Head of caudate nucleus (tissue), 42 donors: ENCODE measurements at places on chromosomes 6 and 20.

DNA sequence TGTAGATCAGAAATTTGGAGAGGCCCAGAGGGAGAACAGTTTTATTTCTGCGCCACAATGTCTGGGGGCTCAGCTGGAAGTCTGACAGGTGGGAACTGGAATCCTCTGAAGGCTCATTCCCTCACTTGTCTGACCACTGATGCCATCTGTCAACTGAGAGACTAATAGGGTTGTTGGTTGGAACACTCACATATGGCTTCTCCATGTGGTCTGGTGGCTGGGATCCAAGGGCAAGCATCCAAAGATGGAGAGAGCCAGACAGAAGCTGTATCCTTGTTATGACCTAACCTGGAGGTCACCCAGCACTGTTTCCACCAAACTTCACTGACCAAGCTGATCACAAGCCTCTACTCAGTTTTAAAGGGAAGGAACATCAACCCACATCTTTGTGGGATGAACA, 117.9 kb upstream of the AKAP12 start:
- DNase-seq: no peak

DNA sequence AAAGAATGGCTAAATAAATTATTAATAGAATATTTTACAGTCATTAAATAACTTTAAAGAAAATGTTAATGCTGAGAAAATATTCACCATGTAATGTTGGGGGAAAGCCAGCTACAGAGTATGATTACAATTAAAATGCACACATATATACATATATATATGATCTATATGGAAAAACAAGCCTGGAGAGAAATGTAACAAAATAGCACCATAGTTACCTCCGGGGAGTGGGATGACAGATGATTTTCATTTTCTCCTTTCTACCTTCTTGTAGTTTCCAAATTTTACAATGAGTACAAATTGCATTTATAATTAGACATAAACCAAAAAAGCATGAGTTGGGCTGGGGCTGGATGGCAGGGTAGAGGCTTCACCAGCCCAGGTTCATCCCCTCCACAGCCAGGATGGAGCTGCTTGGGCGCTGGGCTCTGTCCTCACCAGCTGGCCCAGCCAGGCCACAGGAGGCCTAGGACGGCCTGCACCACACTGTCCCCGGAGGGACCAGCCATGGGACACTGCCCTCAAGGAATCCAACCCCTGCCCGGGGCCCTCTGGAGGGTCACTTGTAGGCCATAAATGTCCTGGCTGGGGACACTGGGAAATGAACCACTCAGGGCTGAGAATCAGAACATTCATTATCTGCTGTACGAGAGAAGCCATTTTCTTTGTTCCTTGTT, 10.3 kb downstream of the C20orf203 start:
- DNase-seq: no peak

DNA sequence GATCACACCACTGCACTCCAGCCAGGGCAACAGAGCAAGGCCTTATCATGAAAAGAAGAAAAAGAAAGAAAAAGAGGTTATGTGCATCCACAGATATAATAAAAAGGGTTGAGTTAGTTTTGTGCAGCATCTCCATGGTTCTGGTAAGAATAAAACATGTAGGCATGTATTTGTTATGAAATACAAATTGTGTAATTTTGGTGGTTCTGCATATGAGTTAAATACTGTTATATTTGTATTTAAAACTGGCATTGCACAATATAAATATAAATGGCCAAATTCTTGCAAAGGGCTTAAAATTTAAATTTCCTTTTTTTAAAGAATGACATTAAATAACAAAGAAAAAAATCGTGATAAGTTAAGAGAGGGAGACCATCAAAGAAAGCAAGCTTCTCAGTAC, 159.1 kb upstream of the PREP start:
- DNase-seq: no peak

- DNase-seq: peak; percentile 18
These were observed 363.9 kb downstream of the PREX1 start for GRCh38 chr20:48463916-48464315.

DNA sequence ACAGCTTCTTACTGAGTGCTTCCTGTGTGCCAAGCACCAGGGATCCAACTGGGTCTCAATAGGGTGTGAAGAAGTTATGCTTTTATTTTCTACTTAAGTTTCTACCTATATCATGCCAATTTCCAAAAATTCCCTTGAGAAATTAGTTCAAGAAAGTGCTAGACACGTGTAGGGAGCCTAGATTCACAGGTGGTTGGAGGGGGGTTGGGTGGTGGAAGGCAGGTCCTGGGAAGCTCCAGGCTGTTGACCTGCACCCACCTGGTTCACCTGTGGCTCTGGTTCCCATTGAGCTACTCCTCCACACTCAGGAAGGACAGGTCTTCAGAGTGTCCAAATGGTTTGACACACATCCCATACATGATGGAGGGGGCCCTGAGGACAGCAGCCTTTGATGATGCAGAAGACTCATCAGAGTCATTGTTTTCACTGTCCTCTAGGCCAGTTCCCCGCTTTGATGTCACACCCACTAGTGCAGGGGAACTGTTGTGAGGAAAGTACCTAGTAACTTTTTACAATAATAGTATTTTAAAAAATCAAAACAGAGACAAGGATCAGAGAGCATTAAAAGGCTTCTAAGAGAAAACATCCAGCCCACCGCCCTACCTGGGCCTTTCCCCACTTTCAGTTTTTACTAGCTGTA, 39.8 kb upstream of the MYL9 start:
- DNase-seq: no peak

DNA sequence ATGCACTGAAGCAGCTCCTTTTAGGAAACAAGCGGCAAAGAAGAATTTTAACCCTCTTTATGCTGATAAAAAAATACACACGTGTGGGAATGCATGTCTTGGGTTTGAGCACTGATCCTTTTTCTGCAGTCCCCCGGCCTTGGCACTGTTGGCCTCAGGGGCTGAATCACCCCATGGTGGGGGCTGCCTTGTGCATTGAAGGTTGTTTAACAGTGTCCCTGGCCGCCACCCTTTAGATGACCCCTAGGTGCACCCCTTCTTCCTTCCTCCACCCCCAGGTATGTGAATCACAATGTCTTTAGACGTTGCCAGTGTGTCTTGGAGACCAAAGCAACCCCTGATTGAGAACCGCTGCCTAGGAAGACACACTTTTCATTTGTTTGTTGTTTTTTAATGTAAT, 190.7 kb downstream of the CDH4 start:
- no peak for DNase-seq

DNA sequence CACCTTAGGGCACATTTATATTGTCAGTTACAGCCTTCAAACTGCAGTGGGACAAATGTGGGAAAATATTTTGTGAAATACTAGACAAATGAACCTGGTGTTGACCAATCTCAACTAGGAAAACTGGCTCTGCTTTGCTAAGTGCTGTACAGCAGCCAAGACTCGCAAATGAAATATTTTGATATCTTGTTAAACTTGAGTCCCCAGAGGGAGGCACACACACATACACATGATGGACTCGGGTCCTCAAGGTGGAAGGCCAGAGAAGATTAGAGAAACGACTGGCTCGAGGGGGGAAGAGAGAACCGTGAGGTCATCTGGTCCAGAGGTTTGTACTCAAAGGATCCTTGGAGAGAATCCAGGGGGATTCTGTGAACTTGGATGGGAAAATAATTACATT, 67.3 kb upstream of the JAG1 start:
- no peak for DNase-seq

GRCh38 chr6:79042088-79042798, 35.8 kb downstream of the PHIP start:
- no peak for DNase-seq

GRCh38 chr20:47438464-47439381, 63.0 kb upstream of the NCOA3 start:
- DNase-seq: no peak

- no peak for DNase-seq
These were observed 6.8 kb downstream of the SAMD5 start for GRCh38 chr6:147515327-147515726.

DNA sequence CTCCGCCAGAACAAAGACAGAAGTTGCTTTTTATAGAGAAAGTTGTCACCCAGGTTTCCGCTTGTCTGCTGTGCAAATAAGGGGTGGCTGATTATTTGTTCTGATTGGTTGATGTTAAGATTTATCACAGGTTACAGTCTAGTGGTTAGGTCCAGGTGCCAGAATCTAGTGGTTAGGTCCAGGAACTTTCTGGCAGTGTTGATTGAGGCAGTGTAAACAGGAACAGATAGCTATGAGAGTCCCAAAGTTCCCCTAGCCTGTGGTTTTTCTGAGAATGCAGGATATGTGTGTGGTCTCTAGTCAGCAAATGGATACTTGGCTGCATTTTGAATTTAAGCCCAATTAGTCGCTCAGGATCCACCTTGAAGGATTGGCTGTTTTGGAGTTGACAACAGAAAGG, 148.0 kb downstream of the TMEM200A start:
- DNase-seq: no peak

DNA sequence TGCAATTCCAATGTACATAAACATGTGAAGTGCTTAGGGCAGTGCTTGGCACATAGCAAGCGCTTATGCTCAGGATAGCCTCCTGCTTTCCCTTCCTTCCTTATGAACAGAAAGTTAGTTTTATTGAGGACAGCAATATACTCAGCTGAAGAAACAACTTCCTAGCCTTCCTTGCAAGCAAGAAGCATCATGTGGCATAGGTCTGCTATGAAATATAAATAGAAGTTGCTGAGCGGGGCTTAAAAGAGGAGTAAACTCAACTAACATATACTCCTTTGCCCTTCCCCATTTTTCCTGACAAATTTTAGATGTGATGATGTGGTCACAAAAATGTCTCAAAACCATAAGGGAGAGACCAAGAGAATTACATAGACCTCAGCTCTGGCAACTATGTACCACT, 98.9 kb downstream of the KIF16B start:
- DNase-seq: no peak

GRCh38 chr6:137233911-137234863, 15.0 kb upstream of the IFNGR1 start:
- DNase-seq: no peak

DNA sequence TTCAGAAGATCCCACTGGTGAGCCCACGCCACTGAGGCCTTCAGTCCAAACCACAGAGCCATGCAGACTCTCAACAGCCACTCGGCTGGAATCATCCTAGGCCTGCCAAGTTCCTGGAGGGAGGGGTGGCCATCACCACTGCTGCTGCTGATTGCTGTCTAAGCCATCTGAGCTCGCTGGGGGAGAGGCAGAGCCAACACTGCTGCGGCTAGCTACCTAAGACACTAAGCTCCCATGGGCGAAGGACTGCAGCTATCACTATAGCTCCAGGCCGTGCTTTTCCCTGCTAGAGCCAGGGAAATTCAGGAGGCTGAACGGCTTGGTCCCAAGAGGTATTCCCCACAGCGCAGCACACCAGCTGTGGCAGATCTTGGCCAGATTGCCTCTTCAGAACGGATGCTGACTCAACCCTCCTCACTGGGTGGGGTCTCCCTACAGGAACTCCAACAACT, 73.6 kb downstream of the TBC1D32 start:
- DNase-seq: no peak

DNA sequence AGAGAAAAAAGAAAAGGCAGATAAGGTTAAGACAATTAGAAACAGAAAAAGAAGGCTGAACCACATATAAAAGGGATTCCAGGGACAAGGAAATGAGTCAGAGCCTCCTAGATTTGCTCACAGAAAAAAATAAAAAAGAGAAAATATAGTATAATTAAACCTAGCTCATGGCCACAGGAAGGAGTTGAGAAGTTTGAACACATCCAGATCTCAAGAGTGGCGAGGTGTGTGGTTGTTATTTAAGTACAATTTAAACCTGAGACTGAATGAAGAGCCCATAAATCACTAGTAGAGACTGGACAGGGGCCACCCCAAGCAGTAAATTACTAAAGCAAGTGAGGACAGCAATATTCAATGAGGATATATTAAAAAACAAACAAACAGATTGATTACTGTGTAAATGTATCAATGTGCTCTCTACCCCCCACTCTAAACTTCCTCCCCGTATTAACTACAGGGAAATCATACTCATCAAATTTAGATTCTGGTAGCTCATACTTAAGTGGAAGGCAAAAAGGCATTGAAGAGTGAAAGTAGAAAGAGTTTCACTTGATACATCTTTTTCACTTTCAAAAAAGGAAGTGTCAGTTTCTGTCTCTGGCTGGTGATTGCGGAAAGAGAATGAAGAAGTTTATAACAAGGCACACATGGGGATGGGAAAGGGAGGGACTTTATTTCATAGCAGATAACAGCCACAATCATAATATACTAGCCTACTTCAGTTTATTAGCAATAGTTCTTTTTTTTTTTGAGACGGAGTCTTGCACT, 49.3 kb upstream of the SCAF8 start:
- peak; percentile 10 for DNase-seq

- DNase-seq: peak; percentile 71
These were observed 327.5 kb downstream of the SYNE1 start for GRCh38 chr6:152309648-152310047.

- no peak for DNase-seq
These were observed 61.3 kb upstream of the EYA2 start for GRCh38 chr20:46833360-46833759.

DNA sequence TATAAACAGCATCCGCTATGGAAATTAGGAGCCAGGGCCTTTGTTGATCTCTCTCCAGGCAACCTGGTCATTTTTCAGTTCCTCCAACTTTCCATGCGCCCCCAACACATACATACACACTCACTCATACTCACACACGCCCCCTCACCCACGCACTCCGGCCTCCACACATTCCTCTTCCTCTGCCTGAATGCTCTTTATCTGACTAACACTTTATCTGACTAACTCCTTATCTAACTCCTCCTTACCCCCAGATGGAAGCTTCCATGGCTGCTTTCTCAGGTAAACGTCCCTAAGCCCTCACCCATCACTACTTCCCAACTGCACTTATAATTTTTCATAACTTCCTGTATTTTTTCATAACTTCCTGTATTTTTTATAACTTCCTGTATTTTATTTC, 17.4 kb downstream of the CASS4 start:
- DNase-seq: no peak

GRCh38 chr20:20839771-20840170, 127.3 kb upstream of the RALGAPA2 start:
- no peak for DNase-seq

DNA sequence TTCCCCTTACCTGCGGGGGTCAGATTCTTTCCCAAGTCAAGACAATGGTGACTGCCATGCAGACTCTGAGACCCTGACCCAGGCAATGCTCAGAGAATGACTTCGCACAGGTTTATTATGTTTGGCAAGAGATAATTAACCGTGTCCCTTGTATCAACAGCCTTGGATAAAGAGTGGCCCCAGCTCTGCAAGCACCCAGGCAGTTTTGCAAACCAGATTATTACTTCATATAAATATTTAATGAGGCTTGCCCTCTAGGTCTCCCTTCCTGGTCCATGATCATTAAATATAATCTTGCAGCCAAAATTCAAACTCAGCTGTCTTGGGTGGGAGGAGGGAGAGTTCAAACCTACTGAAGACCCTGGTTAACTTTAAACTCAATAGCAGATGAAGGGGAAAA, 156.5 kb downstream of the ANKRD60 start:
- DNase-seq: peak; percentile 18

- DNase-seq: no peak
These were observed 63.4 kb downstream of the RNF182 start for GRCh38 chr6:13988049-13988738.

GRCh38 chr6:55456016-55456415, 123.0 kb downstream of the HMGCLL1 start:
- no peak for DNase-seq

- DNase-seq: peak; percentile 92
These were observed 30.9 kb downstream of the FRMD1 start for GRCh38 chr6:168047841-168048723.

- DNase-seq: no peak
These were observed 88.0 kb downstream of the CLIC5 start for GRCh38 chr6:45927421-45928320.
